NCI-H187 (cell line): ENCODE measurements at places on chromosomes 5 and 9.

DNA sequence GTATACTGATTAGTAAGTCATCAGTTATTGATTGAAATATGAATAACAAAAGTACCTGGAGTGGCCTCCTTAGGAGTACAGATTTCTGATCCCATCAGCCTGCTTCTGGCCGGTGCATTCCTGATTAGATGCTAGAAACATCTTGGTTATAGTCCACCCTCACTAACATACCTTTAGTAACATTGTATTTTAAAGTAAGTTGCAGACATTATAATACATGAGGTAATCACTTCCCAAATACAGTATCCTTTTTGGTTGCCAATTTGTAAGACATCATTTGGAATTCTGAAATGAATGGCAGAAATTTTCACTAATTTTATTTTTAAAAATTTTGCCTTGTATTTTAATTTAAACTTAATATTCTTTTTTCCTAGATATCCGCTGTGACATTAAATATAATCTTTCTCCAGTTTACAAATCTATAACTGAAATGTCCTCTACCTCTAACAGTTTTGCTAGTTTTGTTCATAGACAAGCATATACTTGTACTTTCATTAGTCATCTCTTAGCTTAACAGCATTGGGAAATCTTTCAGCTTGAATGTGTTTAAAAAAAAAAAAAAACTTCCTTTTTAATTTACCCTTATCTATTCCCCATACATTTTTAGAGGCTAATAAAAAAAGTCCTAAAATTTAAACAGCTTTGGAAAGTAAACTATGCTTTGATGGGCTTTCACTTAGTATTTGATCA lies 178.9 kb downstream of the XRCC4 start:
- no peak for DNase-seq

DNA sequence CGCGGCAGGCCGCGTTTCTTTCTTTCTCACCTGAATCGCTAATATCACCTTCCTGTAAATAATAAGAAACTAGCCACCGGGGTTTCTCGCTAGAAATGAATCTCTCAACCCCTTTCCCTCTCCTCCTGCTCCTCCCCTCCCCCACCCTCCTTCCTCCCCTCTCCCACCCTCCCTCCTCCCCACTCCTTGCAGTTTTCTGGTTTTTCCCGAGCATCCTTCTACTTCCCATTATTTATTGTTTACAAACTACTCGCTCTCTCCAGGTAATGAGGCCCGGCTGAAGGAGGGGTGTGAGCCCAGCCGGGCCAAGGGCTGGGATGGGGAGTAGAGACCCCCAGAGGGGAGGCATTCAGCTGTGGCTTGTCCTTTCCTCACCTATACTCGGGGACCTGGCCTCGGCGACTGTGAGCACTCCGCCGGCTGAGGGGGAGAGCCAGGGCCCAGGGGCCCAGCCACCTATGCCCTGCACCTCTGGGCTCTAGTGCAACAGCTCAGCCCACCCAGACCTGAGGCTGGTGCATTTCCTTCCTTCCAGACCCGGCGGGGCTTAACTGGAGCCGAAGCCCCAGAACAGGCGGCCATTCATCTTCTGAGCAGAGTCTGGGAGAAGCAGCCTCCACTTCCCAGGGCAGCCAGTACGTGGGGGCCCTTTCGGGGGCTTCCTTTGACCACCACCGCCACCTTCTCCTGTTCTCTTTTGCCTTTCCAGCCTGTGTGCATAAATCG lies 2.1 kb upstream of the IRX4 start:
- DNase-seq = no peak

GRCh38 chr5:93299681-93300308 lies 281.2 kb downstream of the NR2F1-AS1 start:
- DNase-seq = no peak

DNA sequence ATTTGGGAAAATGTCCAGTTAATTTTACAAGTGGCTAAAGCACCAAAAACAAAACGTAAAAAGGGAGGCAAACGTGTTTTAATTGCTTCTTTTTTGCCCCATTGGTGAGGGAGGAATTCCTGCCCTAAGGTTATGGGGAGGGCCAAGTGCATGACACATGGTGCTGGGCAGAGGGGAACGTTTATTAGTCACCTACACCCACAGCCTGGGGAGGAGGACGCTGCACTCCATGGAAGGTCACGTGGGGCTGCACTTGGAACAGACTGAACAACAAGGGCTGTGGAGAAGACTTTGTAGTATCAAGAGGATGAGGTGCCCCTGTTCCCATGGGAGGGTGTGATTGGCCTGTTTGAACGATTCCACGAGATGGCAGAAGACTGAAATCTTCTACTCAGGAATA lies 13.7 kb upstream of the ADAMTS16 start:
- no peak for DNase-seq

GRCh38 chr5:165525271-165525670 lies 2019.9 kb downstream of the MAT2B start:
- DNase-seq = no peak

DNA sequence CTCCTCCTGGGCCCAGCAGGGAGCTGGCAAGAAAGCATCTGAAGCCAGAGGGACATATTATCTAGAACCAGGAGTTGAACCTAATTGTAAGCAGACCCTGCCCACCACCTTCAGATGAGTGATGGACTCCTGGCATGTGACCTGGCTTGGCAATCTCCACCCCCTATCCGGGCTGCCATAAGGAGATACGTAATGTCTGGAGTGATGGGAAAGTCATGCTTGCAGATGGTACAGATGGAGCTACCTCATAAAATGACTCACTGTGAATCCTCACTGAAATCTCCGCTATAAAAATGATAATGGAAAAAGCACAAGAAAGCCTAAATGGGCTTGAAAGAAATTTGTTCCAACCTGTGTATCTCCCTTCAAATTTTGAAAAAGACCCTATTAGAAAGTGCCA lies 157.5 kb downstream of the DMRT2 start:
- no peak for DNase-seq

- DNase-seq = no peak
These were observed 75.7 kb downstream of the WNK2 start for GRCh38 chr9:93259490-93260262.

- no peak for DNase-seq
These were observed 40.9 kb downstream of the FAF2 start for GRCh38 chr5:176489077-176489476.

- DNase-seq = no peak
These were observed 131.1 kb downstream of the OLFM1 start for GRCh38 chr9:135218331-135219225.

GRCh38 chr5:76252437-76252836 lies 150.6 kb upstream of the IQGAP2 start:
- no peak for DNase-seq

- DNase-seq = no peak
These were observed 10.9 kb upstream of the IL12B start for GRCh38 chr5:159341145-159341544.

DNA sequence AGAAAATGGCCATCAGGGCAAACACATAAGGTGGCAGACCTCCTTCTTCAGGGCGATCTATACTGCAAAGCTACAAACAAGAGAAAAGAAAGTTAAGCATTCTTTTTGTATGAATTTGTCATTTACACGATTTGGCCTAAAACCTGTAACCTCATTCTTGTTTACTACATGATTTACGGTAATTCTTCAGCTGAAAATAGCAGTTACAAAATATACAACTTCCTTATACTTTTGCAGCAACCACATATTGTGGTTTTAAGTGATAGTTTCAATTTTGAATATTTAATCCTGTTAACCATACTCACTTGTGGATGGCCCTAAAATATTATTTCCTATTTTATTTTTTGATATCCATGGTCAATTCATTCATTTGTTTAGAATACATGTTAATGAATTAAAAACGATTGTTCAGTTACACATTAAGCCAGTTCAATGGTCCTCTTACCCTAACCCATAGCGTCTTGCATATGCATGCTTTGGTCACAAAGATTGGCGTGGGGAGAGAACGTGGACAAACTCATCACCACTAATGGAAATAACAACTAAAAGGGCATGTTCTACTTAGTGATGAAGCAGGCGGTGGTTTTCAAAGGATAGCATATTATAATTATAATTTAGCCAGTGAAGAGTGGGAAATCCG lies 16.6 kb downstream of the TUT7 start:
- DNase-seq = no peak

DNA sequence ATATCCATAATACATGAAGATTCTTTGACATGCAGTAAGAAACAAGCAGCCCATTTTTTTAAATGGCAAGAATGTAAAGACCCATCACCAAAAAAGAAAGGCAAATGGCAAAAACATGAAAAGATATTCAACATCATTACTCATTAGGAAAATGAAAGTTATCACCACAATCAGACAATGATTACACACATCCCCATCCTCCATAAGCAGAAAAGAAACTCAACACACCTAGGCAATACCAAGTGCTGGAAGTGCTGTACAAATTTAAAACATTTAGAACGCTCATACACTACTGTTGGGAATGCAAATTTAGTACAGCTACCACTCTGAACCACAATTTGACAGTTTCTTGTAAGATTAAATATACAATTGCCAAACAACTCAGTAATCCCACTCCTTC lies 466.7 kb downstream of the ACTL7B start:
- no peak for DNase-seq

GRCh38 chr5:5340206-5340729 lies 82.2 kb upstream of the ICE1 start:
- no peak for DNase-seq

DNA sequence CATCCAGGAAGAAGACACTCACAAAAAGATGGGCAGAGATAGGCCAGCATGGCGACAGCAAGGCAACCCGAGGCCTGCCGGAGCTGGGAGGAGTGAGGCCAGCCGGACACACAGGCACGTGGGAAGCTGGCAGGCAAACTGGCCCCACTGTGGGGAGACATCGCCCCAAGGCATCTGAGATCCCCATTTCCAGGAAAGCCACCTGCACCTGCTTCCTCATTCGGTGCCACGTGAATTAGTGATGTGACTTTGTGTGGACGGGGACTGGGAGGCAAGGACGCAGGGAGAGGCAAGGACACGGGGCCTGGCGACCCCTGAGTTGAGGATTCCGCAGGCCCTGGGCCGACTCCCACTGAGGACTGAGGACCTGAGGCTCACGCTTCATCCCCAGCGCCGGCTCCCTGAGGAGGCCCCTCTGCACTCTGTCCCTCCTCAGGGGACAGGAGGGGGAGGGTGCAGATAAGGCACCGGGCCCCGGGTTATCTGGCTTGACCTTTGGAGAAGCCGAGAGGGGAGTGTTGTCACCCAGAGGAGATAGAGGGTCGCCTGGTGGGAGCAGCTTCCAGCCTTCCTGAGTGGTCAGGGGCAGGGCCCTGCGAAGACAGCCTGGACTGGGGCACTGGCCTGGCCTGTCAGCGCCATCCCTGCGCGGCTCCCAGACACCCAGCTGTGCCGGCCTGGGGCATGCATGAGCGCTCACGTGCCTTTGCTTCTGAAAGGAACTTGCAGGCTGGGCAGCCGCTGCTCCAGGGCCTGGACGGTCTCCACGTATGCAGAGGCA lies 39.7 kb downstream of the NDUFS6 start:
- no peak for DNase-seq

- no peak for DNase-seq
These were observed 27.9 kb downstream of the TTC1 start for GRCh38 chr5:160036884-160037283.

- DNase-seq = no peak
These were observed 1399.2 kb upstream of the CDH6 start for GRCh38 chr5:29794141-29794787.

DNA sequence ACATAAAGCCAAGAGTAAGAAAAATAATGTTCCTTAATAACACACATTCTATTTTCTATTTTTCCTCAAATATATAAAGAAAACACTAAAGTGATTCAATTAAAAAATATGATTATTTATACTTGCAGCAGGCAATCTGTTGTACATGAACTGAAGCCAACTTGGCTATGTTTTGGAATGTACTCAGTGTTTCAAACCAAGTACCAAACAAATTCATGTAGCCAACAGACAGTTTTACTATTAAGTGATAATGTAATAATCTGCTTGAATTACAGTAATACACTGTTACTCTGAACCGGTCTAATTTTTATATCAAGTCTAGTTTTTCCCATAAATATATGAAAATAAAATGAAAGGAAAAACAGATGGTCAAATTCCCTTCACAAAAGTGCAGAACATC lies 58.0 kb downstream of the CEP120 start:
- DNase-seq = no peak

- no peak for DNase-seq
These were observed 184.4 kb upstream of the FTMT start for GRCh38 chr5:121667292-121667691.

DNA sequence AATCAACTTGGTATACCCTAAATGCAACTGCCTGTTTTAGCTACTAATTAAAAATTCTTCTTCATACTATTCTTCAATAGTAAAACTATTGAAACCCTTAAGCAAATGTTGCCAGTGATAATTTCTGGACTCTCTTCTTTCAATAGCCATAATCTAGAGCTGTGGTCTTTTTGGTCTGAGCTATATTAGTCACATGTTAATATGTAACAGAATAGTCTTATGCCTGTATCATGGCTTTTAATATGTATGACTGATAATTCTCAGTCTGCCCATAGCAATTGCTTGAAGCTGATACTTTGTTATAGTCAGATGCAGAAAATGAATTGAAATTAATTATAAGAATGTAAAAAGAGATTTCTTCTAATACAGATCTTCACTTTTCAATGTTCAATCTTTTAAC lies 1871.9 kb upstream of the CDH6 start:
- DNase-seq = no peak

GRCh38 chr9:35844628-35845270 lies 15.7 kb downstream of the TMEM8B start:
- DNase-seq = no peak

DNA sequence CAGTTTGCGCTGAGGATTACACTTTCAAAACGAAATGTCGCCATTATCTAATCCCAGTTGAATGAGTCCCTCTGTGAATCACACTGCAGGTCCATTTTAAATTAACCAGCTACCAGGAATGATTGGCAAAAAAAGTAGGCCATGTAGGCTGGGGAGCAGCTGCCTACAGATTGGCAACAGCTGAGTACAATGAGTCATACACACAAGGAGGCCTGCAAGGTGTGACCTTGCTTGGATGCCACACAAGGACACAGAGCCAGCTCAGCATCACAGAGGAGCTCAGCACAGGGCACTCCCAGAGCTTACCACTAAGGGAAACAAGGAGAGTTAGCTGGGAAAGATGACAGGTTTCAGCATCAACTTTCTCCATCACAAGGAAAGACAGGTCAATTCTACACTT lies 12.9 kb downstream of the HAVCR1 start:
- DNase-seq = no peak

DNA sequence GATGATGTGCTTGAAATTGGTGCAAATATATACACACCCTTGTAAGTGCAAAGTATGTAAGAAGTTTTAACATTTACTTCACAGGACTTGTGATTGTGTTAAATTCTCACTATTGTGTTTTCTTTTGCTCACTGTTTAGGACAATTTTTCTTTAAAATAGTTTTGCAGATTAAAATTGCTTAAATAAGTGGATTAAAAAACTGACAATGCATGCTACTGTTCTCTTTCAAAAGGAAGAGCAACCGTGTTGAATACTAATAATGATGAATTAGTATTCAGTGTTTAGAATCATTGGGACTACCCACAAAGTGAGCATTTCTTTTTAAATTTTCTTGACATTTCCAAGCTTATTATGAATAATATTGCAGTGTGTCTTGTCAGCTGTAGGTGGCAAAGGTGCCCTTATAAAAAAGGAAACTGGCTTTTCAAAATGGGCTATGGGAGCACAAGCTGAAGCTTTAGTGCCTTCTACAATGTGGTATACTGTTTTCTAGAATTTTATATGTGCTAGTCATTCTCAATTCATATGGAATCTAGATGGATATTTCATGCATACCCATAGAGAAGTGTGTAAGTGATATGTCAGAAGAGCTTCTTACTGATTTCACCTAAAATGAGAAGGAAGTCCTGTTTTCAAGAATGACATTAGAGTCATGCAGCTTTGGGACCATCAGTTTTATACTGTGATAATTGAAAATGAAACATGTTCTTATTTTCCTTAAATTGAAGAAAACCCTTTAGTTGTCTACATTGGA lies 35.4 kb downstream of the SREK1 start:
- no peak for DNase-seq

- no peak for DNase-seq
These were observed 89.2 kb upstream of the PRRC1 start for GRCh38 chr5:127428276-127428675.
